Left forelimb (tissue), 1 donor: ENCODE measurements at places on chromosomes 4 and X.

DNA sequence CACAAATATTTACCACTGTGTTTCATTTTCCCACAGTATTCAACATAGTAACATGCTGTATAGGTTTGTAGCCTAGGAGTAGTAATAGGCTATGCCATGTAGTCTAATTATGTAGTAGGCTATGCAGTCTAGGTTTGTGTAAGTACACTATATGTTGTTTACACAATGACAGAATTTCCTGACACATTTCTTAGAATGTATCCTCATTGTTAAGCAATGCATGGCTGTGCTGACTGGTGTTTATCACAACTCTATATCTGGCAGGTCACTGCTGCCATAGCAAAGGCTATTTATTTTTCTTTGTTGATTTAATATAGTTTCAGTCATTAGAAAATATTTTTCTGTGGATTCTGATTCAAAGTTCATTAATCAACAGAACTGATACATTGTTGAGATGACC is 108.3 kb upstream of the TEX13A start:
- DNase-seq, result no peak

DNA sequence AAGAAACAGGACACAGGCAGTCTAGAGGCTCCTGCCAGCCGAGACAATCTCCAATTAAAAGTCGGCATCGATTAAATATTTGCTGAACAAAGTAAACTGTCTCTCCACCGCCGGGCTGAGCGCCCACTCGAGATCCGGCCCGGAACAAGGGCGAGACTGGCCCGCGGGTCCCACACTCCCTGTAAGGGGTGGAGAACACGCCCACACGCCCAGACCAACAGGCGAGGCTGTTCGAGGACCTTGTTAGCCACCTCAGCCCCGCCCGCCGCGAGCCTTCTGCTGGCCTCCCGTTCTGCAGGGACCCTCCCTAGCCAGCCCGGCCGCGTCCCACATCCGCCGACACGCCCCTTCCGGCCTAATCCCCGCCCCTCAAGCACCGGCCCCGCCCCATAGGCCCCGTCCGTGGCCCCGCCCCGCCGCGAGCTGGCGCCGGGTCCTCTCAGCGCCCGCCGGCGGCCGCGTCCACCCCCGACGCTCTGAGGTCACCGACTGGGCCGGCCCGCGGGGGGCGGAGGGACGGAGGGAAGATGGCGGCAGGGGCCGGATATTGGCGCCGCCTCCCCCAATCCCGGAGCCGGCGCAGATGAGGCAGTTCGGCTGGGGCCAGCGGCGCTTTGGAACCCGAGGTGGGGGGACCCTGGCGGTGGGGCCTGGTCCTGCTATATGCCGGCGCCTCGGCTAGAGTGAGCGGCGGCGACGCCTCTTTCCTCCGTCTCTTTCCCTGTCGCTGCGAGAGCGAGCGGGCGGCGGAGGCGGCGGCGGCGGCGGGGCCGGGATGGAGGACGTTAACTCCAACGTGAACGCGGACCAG is at the start of gene SLAIN2:
TSS of gene SLAIN2 (plus strand) at position 565 of the 811 bp plus-strand sequence. CDS start at position 776, 211 bp downstream.
- DNase-seq, result peak; percentile 100

DNA sequence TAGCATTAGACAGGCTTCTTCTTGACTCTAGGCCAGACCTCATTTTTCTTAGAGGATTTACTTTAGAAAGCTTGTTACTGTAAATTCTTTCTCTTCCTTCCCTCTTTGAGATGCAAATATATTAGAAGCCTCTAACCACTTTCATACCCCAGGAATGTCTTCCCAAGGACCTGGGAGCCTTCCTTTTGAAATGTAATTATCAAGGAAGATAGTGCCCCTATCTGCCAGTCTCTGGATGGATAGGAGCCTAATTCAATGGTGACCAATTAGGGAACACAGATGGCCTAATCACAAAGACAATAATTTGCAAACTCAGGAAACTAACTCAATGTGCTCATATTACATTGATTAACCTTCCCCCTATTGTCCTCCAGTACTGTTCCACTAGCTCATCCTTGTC is 145.6 kb upstream of the DCAF8L1 start:
- no peak for DNase-seq

GRCh38 chrX:29555465-29556091 is 659.8 kb upstream of the MAGEB2 start:
- no peak for DNase-seq

GRCh38 chr4:142840516-142841123 is 5.5 kb downstream of the INPP4B start:
- DNase-seq, result no peak

- DNase-seq, result no peak
Measured at GRCh38 chr4:158906073-158906472, 137.2 kb downstream of the FNIP2 start.

- DNase-seq, result no peak
Measured at GRCh38 chr4:158411269-158411668, 110.4 kb upstream of the RXFP1 start.

DNA sequence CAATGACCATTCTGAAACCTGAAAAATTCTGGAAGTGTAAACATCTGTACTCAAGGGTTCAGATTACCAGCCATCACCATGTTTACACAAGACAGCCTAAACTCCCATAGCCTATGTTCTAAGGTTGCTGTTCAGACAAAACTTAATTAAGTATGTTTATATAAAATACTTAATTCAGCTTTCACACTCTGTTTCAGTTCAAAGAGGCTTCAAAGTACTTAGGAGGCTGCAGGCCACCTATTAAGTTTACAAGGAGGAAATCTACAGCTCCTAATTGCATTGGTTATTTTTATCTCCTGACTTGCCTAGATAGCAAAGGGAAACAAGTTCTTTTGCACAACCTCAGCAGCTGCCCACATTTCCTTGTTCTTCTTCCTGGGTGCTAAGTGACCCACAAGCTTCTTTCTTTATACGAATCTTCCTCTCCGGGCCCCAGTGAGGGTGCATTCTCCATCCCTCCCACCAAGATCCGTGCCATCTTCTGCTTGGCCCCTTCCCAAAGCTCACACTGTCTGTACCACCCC is 2.0 kb downstream of the GAK start:
- DNase-seq, result no peak

- peak; percentile 100 for DNase-seq
Measured at GRCh38 chr4:2536193-2537010, at the start of gene FAM193A. Gene FAM193A, plus strand, starts transcription at chr4:2536647. Its CDS starts 269 bp downstream, at chr4:2536916.

- no peak for DNase-seq
Measured at GRCh38 chr4:146379744-146380143, 142.0 kb downstream of the SLC10A7 start.

DNA sequence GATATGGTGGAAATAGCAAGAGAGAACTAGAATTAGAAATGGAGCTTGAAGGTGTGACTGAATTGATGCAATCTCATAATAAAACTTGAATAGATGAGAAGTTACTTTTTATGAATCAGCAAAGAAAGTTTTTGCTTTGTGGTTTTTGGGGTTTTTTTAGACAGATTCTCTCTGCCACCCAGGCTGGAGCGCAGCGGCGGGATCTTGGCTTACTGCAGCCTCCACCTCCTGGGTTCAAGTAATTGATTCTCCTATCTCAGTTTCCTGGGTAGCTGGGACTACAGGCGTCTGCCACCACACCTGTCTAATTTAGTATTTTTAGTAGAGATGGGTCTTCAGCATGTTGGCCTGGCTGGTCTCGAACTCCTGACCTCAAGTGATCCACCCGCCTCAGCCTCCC is 23.7 kb upstream of the NEIL3 start:
- no peak for DNase-seq
